ENCODE measurements at places on chromosomes 5 and 9.

DNA sequence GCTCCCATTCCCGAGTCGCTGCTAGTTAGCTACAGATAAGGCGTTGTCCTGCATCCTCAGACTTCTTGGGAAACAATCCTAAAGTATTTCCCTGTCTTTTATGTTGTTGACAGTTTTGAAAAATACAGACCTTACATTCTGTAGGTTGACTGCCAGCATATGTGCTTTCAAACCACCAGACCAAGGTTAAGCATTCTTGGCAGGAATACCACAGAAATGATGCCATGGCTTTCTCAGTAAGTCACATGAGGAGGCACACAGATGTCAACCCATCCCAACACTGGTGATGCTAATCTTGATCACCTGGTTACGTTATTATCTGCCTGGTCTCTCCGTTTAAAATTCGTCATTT, 871 bp downstream of the GLE1 start:
- DNase-seq: no peak

DNA sequence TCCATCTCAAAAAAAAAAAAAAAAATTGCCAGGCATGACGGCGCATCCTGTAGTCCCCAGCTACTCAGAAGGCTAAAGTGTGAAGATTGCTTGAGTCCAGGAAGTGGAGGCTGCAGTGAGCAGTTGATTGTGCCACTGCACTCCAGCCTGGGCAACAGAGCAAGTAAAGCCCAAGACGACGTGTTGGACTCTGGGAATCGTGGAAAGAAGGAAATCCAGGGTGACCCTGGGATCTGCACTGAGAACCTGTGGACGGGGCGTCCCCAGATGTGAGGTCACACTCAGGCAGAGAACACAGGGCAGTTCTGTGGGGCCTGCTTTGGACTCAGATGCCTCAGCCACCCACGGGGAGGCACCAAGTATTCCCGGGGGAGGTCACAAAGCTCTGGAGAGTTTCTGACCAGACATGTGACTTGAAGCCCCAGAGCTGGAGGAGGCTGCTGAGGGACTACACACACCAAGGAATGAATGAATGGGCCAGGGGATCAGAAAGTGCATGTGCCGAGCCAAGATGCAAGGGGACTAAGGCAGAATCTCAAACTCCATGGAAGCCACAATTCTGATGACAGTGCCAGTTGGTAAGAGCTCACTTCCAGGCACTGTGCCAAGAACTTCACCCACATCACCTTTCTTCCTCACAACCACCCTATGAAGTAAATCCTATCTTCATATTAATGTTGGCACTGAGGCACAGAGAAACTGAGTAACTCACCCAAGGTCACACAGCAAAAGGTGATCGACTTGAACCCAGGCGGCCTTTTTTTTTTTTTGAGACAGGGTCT, 12.9 kb downstream of the DYNC2I2 start:
- no peak for DNase-seq

GRCh38 chr9:88933607-88934379, 57.5 kb upstream of the S1PR3 start:
- DNase-seq: no peak

DNA sequence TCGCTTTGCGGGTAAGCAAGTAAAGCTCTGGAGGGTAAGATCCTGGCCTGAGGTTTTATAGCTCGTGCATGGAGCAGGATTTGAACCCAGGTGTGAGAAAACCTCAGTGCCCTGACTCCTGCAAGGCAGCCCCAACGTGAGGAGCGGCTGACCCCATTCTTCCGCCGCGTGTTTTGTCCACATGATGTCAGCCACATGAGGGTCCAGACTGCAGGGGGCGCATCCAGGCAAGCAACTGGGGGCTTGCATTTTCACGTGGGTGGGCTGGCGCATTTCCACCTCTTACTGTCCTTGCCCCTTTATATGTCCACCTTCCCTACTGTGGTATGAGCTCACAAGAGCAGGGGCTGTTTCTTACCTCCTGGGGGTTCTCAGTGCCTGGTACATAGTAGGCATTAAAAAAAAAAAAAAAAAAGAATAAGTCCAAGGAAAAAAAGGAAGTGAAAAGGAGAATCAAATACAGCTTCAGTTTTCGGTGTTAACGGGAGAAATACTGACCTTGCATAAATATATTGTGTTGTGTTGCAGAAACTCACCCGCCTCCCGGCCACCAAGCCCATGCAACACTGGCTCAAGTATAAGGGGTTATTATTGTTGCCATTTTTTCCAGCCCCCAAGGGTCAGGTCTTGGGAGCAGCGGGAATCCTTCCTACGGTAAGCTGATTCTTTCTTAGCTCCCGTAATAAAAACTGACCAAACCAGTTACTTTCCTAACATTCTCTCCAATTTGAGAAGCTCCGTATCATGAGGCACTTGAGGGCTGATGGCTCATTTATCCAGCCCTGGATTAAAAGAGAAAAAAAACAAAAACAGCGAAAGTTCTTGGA, 15.0 kb downstream of the TLX3 start:
- no peak for DNase-seq

GRCh38 chr5:174527916-174528540, 196.4 kb upstream of the MSX2 start:
- DNase-seq: no peak

GRCh38 chr9:4832786-4833579, 40.2 kb downstream of the RCL1 start:
- no peak for DNase-seq

DNA sequence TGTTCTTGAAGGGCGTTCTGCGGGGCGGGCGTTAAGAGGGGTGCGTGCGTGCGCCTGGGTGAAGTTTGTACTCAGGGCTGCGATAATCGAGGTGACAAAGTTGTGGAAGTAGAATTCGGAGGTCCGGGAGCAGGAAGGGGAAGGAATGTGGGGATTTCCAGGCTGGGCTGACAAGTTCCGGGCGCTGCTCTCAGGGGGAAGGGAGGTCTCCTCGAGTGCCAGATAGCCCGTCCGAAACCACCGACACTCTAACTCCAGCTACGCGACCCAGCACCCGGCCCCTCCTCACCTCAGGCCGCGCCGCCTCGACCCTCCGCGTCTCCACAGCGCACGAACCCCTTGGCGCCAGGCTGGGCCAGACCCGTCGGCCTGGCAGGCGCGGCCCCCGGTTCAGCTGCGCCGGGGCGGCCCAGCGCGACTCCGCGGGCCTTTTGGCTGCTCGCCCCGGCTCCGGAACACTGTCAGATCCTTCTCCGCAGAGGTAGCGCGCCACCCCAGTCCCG, at the start of gene IL6ST:
IL6ST (minus strand) TSS at position 469 of the 503 bp plus-strand sequence. CDS start 18,685 bp downstream, outside the sequence.
- no peak for DNase-seq

- DNase-seq: peak; percentile 28
Measured at GRCh38 chr9:32968101-32969011, 33.1 kb downstream of the APTX start.

DNA sequence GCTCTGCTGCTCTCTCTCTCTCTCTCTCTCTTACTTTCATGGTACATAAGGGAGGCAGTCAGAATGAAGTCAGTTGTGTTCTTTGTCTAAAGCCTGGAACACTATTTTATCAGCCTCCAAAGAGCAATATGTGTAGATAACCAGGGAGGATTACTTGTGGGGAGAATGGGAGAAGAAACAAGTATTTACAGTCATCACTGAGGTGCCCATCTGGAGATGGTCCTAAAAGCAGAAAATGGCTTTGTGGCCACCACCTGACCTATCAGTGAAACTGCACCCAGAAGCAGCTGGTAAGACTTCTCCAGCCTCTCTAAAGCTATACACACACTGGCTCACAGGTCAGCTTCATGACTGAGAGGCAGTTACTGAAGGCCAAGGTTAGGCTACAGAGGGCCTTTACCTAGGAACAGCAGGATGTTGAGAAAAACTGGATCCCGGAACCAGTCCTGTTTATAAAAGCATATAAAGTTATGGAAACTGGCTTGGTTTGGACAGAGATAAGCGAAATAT, 75.1 kb downstream of the MRPS27 start:
- no peak for DNase-seq

Data from activated CD4-positive, alpha-beta T cell treated with anti-CD3 and anti-CD28 coated beads for 1 hour (primary cell).